ENCODE measurements at places on chromosomes 1 and 21.

- DNase-seq = no peak
- H3K36me3 ChIP-seq = no peaks in the 10 kb centered on the region
- H3K27me3 ChIP-seq = no peaks in the 10 kb centered on the region
Observed at GRCh38 chr21:32977216-32977615, 48.5 kb upstream of the OLIG2 start.

GRCh38 chr1:40519517-40519916 is 10.9 kb downstream of the EXO5 start:
- no peak overlapping the region for H3K27ac ChIP-seq
- H3K4me3 ChIP-seq = no peak overlapping the region
- H3K36me3 ChIP-seq = peaks cover 13% of the 10 kb centered on the region
- H3K4me1 ChIP-seq = no peaks in the 10 kb centered on the region

GRCh38 chr1:119275145-119276134 is 93.1 kb upstream of the HAO2 start:
- no peak overlapping the region for H3K4me3 ChIP-seq
- no peaks in the 10 kb centered on the region for H3K4me1 ChIP-seq
- no peaks in the 10 kb centered on the region for H3K36me3 ChIP-seq

GRCh38 chr21:39096754-39097153 is 86.5 kb downstream of the PSMG1 start:
- no peak overlapping the region for H3K4me3 ChIP-seq
- H3K27me3 ChIP-seq = no peaks in the 10 kb centered on the region
- H3K36me3 ChIP-seq = no peaks in the 10 kb centered on the region

DNA sequence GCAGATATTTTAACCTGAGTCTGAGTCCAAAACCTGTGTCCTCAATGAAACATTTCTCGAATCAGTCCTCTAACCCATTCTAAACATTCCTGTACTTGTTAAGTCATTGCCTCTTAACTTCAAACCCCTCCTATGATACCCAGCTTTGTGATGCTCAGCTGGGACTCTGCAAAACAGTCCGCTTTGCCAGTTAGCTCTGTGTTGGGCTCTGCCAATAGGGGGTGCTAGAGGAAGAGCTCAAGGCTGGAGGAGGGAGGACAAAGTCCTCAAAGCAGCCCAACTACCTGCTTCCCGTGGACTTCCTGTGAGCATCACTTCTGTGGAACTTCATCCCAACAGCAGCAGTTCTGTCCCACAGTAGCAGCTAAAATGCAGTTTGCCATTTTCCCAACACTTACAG is 38.1 kb upstream of the SYT14 start:
- H3K4me1 ChIP-seq = no peaks in the 10 kb centered on the region
- no peak overlapping the region for H3K27ac ChIP-seq
- no peaks in the 10 kb centered on the region for H3K27me3 ChIP-seq
- H3K36me3 ChIP-seq = no peaks in the 10 kb centered on the region
- DNase-seq = no peak

DNA sequence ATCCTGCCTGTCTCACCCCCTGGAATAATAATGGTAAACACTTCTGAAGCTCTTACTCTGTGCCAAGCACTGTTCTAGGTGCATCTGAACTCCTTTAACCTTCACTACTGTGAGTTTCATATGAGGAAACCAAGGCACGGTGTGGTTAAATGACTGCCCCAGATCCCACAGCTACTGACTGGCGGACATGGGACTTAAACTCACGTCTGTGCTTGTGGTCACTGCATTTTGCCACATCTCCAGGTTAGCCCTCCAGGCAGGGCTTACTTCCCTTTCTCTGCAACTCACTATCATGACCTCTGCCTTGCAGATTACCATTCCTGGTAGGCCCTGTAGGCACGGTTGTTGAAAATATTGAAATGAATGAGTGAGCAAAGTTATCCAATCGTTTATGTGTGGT is 83.4 kb downstream of the ADSS2 start:
- H3K4me1 ChIP-seq = no peaks in the 10 kb centered on the region
- no peak for DNase-seq
- no peaks in the 10 kb centered on the region for H3K36me3 ChIP-seq
- no peak overlapping the region for H3K4me3 ChIP-seq
- H3K27me3 ChIP-seq = no peaks in the 10 kb centered on the region

- no peak overlapping the region for H3K4me3 ChIP-seq
- H3K4me1 ChIP-seq = peaks cover 10% of the 10 kb centered on the region
- no peak for DNase-seq
- no peak overlapping the region for H3K27ac ChIP-seq
- H3K36me3 ChIP-seq = no peaks in the 10 kb centered on the region
- H3K27me3 ChIP-seq = no peaks in the 10 kb centered on the region
Observed at GRCh38 chr1:241605146-241605805, 34.9 kb downstream of the CHML start.

DNA sequence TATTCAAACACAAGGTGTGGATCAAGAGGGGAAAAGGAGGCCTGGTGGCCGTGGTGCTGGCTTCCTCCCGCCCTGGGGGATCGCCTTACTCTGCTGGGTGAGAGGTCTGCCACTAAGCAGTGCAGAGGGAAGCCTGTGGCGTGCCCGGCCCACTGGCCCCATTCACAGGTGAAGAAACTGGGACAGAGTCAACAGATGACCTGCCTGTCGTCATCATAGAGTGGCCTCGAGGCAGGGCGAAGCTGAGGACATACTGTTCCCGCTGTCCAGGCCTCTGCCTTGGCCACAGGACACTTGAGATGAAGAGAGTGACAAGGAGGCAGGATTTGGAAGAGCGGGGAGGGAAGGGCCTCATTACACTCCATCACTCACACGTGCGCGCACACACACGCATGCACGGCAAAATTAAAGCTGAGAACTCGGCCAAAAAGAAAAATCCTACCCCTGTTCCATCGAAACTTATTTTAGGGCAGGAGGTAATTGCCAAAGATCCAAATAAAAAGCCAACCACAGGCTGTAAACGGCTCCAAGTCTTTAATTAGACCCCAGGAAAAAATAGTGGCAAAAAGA is 50.5 kb downstream of the CASZ1 start:
- no peak overlapping the region for H3K27ac ChIP-seq
- no peak overlapping the region for H3K4me3 ChIP-seq
- no peaks in the 10 kb centered on the region for H3K36me3 ChIP-seq
- DNase-seq = no peak
- no peaks in the 10 kb centered on the region for H3K27me3 ChIP-seq
- H3K4me1 ChIP-seq = no peaks in the 10 kb centered on the region

DNA sequence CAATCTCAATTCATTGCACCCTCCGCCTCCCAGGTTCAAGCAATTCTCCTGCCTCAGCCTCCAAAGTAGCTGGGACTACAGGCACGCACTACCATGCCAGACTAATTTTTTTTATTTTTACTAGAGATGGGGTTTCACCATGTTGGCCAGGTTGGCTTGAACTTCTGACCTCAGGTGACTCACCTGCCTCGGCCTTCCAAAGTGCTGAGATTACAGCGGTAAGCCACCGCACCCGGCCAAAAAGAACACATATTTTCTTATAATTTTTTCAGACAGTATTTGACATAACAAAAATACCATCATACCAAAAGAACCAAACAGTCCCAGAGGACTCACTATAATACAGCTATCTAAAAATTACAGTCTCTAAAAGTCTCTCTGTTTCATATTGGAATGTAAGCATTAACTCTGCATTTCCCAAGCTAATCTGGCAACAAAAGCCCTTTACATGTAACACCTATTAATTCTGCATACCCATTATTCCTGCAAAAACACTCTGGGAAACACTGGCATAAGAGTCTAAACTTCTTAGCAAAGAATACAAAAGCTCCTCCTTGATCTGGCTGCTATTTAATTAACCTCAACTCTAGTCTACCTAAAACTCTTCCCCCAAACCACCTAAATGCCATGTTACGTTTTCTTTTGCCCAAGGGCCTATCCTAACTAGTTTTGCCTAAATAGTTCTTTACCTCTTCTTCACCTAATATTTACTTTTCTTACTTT is 26.9 kb downstream of the WDR26 start:
- peaks cover 11% of the 10 kb centered on the region for H3K4me1 ChIP-seq
- H3K4me3 ChIP-seq = no peak overlapping the region
- peaks cover 90% of the 10 kb centered on the region for H3K36me3 ChIP-seq
- no peaks in the 10 kb centered on the region for H3K27me3 ChIP-seq
- DNase-seq = no peak
- H3K27ac ChIP-seq = no peak overlapping the region

GRCh38 chr1:212161231-212161781 is 123.9 kb upstream of the PPP2R5A start:
- peaks cover 10% of the 10 kb centered on the region for H3K4me1 ChIP-seq
- no peaks in the 10 kb centered on the region for H3K27me3 ChIP-seq
- no peaks in the 10 kb centered on the region for H3K36me3 ChIP-seq
- DNase-seq = no peak
- H3K4me3 ChIP-seq = no peak overlapping the region

DNA sequence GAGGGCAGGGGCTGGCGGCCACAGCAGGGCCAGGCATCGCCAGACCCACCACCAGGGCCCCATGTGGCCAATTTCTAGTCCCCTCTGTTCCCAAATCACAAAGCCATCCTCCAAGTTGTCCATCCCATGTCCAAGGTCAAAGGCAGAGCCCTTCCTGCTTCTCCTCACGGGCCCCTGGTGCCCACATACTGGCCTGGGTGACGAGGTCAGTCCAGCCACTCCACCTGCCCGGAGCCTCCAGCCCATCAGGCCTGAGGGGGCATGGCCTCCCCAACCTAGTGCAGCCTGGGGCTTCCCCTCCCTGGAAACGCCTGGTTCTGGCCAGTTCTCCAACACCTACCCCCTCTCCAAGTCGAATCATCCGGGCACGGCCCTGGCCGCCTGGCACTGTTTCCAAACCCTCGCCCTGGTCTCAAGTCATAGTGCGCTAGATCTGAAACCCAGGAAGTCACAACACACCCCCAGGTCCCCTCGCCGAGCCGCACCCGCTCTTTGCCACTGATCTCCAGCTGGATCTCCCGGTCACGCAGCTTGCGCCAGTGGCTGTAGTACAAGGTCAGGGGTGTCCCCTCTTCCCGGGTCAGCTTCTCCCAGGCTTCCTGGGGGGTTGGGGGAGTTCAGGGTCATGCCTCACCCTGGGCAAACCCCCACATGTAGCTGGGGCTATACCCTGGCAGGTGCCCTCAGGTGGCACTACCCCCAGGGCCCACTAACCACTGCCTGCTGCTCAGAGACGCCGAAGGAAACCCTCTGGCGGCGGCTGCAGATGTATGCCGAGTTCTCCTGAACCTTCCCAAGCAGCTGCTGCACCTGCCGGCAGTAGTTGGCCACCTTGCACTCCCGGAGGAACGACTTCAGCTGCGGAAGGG is 13.1 kb downstream of the NOC2L start:
- no peaks in the 10 kb centered on the region for H3K27me3 ChIP-seq
- H3K4me1 ChIP-seq = peaks cover 20% of the 10 kb centered on the region
- H3K36me3 ChIP-seq = peaks cover 74% of the 10 kb centered on the region
- H3K27ac ChIP-seq = no peak overlapping the region

DNA sequence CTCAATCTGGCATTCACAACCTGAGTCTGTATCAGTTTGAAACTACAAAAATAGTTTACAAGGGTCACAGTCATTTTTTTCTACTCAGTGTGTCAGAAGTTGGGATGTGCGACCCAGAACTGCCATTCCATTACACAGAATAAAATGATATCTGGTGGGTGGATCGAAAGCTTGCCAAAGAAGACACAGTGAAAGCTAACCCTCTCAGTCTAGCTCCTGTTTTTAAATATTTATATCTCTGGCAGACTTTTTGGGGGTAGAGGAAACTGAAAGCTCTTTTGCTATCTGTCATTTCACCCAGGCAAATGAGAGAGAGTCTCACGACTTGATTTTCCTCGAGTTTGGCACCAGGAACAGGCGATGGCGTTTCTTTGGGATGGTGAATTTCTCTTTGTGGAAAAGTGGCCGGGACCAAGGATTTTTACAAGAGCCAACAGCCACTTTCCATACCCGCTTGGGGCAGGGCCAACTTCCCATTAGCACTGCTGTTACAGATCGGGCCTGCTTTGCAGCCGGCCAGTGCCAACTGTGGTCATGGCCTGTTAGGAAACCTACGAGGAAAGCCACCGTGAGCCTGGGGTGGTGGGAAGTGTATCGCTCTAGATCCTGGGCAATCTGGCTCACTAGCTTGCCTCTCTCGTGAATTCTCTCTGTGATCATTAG is 185.5 kb upstream of the NFIA start:
- no peaks in the 10 kb centered on the region for H3K4me1 ChIP-seq
- H3K27ac ChIP-seq = peak overlapping the region; percentile 27
- H3K4me3 ChIP-seq = no peak overlapping the region
- no peak for DNase-seq
- no peaks in the 10 kb centered on the region for H3K36me3 ChIP-seq

DNA sequence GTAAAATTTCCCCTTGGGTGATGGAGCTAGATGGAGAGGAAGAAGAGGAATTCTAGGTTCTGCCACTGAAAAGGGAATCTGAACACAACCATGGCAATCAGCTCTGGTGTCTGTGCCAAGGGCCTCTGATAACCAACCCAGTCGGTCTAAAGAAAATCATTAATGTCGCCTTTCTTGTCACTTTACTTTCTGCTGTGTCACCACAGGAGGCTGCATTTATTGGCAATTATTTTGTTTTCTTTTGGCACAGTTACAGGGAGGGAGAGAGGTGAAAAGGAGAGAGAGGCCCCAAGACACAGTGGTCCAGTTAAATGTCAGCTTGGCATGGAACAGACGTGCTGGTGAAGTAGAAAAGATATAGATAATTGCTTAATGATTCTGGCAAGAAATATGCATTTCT is 287.0 kb downstream of the ASTN1 start:
- H3K27ac ChIP-seq = no peak overlapping the region
- no peaks in the 10 kb centered on the region for H3K36me3 ChIP-seq
- H3K4me1 ChIP-seq = no peaks in the 10 kb centered on the region

- no peaks in the 10 kb centered on the region for H3K4me1 ChIP-seq
- no peak overlapping the region for H3K27ac ChIP-seq
- H3K27me3 ChIP-seq = no peaks in the 10 kb centered on the region
- no peak for DNase-seq
Observed at GRCh38 chr1:217048104-217048707, 325.0 kb upstream of the ESRRG start.

DNA sequence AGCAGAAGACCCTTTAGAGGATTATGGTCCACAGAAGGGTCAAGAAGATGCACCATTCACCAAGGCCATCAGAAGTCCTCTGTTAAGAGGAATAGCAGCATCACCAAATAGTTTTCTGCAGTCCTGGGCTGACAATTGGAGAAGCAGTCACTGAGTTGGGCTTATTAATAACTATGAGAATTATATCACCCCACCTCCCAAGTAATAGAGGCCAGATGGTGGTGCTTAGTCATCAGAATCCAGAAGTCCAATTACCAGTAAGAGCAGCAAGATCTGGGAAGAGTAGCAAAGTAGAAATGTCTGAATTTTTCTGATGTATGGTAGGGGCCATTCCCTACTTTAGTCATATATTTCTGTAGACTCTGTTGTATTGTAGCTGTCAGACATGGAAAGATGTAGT is 6.1 kb upstream of the PSMA5 start:
- DNase-seq = no peak
- no peaks in the 10 kb centered on the region for H3K36me3 ChIP-seq
- H3K27ac ChIP-seq = no peak overlapping the region
- peaks cover 7% of the 10 kb centered on the region for H3K27me3 ChIP-seq
- peaks cover 5% of the 10 kb centered on the region for H3K4me1 ChIP-seq
